Left ventricle myocardium superior (tissue), 1 donor: ENCODE measurements at places on chromosomes 1 and 21. TPM values are rescaled to one million over a fixed set of nuclear protein-coding genes. Genes with fewer than 3 reads are reported as not detected.

DNA sequence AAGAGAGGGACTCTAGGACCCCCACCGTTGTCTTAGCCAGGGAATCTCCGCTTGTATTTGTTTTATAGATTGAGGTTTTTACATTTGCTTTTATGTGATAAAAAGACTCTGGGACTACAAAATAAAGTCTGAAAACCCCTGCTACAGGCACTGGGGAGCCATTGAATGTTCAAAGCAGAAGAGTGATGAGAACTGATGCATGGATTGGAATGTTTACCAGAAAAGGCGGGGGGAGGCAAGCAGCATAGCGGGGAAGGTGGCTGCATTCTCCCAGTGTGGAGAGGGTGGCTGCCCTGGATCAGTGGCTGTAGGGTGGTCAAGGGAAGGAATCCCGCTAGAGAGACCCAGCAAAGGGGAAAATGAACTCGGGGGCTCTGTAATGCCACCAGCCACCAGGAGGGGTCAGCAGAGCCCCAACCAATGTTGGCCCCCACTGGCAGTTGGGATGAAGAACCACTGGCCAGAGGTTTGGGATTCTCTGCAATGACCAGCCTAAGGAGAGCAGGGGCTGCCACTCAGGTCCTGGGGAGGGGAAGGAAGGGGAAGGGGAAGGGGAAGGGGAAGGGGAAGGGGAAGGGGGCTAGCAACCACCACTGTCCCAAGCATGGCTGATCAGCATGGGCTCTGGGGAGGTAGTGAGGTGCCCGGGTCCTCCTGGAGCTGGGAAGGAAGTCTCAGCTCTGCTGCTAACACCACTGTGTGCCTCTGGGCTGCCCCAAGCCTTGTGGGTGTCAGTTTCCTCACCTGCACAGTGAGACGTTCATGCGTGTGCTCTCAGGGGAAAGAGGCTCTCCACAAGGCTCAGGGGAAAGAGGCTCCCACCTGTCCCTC lies 19.2 kb upstream of the PEF1 start:
- peak; percentile 78 for DNase-seq

DNA sequence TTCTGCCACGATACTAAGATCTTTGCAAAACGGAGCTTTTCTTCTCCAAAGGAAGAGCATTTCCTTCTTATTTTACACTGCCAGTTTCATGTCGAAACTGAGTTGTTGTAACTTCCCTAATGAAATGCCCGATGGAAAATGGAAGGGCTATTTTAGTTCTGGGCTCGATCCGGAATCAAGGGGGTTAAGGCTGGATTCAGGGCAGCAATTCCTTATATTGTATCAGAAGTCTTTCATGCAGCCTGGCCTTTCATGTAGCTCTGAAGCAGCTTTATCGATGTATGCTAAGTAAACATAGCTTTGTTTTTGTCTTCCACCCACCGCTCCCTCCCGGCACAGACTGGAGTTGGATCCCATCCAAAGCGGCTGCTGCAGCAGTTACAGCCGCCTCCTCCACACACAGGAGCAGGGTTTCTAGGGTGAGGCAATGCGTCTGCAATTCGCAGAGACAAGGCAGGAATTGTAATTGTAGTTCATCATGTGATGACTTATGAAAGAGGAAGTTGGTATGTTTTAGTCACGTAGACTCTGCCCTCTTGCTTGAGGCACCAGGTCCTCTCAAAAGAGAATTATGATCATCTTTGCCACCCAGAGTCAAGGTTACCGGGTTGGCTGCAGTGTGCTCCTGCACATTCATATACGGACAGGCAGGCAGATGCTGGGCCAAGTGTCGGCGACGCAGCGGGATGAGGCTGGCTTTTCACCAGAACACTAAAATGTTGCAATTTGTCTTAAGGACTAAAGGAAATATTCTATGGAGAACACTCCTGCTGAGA lies 2.6 kb upstream of the IRF2BP2 start:
- peak; percentile 89 for DNase-seq

GRCh38 chr1:96388421-96389310 lies 332.9 kb upstream of the PTBP2 start:
- DNase-seq = no peak

- DNase-seq = no peak
These were observed 34.8 kb downstream of the ANKRD13C start for GRCh38 chr1:70319750-70320149.

DNA sequence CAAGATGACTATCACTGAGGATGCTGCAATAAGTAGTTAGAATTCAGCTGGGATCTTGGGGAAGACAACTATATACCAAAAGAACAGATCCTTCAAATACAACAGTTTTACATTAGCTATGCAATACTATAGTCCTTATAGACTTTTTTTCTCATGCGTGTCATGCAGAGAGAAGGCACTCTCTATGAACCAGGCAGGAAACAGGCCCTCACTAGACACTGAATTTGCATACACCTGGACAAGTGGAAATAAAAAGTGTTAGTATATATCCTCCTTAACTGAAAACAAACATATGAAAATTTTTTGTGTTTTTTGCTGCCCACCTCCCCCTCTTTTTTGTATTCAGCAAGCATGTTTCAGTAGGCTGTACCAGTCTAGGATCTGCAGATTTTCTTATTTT lies 29.9 kb downstream of the TMCO1 start:
- DNase-seq = no peak

DNA sequence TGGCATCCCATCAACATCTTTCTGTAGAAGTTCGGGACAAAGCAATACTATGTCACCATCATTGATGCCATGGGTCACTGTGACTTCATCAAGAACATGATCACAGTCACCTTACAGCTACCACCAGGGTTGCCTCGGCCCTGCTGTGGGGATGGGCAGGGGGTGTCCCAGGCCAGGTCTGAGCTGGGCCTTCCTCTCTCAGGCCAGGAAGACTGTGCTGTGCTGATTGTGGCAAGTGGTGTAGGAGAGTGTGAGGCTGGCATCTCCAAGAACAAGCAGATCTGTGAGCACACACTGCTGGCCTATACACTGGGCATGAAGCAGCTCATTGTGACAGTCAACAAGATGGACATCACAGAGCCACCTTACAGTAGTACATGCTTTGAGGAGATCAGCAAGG lies 20.9 kb upstream of the RPL11 start:
- DNase-seq = no peak

- DNase-seq = no peak
These were observed 90.1 kb downstream of the TLR5 start for GRCh38 chr1:223052931-223053330.

- no peak for DNase-seq
These were observed 181.0 kb upstream of the ARHGEF16 start for GRCh38 chr1:3273447-3273846.

The TMEM82 gene
- total RNA-seq = not detected

- no peak for DNase-seq
These were observed 110.5 kb downstream of the TOMM20 start for GRCh38 chr1:235018161-235018560.

- DNase-seq = no peak
These were observed 36.4 kb downstream of the OLFML2B start for GRCh38 chr1:161987303-161987702.

The DIRAS3 gene
- 9.7 TPM for total RNA-seq

DNA sequence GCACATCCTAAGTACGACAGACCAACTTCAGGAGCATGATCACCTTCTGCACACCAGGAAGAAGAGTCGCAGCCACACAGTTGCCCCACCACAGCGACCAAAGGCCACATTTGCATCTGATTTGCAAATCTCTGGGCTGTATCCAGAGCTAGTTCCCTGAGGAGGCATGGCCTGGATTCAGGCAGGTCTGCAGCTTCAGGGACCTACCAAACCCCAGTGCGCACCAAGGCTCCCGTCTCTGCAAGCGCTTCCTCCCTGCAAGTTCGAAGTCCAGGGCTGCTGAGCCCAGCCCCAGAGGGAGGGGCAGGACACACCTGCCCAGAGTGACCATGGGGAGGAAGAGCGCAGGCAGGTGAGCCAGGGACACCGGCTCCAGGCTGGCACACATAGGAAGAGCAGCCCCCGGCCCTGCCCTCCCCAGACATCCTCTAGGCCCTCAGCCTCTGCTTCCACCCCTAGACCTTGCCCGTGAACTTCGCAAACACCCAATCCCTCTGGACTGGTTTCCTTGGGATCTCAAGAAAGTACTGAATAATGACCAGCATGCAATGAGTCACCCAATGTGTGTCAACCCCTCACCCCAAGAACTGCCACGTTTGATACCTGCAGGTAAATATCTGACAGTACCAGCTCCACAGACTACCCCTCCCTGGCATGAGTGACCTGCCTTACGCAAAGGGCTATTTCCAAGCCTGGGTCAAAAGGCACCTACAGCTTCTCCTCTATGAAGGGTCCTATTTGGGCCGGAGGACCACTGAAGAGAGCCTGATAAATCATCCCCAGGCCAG lies 36.8 kb downstream of the CASZ1 start:
- DNase-seq = no peak

DNA sequence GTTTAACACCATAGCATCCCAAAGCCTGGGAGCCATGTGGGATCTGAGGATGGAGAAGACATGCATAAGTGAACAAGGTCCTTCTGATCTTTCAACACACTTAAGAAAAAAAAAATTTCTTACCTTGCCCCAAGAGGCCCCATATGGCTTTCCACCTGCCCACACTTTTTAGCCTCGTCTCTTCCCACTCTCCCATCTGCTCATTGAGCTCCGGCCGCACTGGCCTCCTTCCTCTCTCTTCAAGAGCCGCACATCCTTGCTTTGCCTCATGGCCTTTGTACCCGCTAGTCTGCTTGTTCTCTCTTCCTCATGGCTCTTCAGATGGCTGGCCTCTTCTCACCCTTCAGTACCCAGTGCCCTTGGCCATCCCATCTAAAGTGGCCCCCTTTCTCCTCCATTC lies 70.2 kb upstream of the PDE4B start:
- DNase-seq = no peak

The NPHS2 gene
- total RNA-seq = not detected

- peak; percentile 86 for DNase-seq
These were observed at the start of gene ATPAF1 for GRCh38 chr1:46667782-46668760. ATPAF1 (minus strand) TSS chr1:46668364; CDS start chr1:46668322, 42 bp downstream.

The KIF21B gene
- 0.45 TPM for total RNA-seq

The OR6K3 gene
- total RNA-seq = not detected

- DNase-seq = no peak
These were observed 3.9 kb upstream of the LEFTY2 start for GRCh38 chr1:225944951-225945350.

The TMEM81 gene
- total RNA-seq = 3.7 TPM

The SETSIP gene
- not detected for total RNA-seq

- DNase-seq = peak; percentile 15
These were observed 22.7 kb upstream of the EDN2 start for GRCh38 chr1:41507110-41507720.

DNA sequence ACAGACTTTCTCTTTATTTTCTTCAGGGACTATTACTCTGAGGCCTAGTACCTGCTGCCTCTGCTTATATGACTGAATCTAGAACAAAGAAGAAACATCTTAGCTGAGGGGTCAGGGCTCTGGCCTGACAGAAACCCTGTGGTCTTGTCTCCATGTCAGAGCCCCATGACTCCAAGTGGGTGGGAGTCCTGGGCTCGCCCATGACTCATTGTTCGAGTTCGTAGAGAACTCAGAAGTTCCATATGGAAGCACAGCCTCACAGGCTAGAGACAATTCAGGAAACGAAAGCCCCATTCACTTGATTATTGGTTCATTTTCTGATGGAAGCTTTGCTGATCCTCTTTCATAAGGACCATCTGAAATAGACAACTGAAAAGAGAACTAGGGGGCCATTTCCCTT lies 73.2 kb downstream of the CD58 start:
- no peak for DNase-seq

- DNase-seq = peak; percentile 81
These were observed 5.1 kb downstream of the TMEM201 start for GRCh38 chr1:9593492-9594465.

The C1orf185 gene
- total RNA-seq = not detected

GRCh38 chr1:2001773-2002411 lies 1.7 kb downstream of the CFAP74 start:
- DNase-seq = no peak

- DNase-seq = no peak
These were observed 10.0 kb downstream of the LAMC1 start for GRCh38 chr1:183033205-183033604.

DNA sequence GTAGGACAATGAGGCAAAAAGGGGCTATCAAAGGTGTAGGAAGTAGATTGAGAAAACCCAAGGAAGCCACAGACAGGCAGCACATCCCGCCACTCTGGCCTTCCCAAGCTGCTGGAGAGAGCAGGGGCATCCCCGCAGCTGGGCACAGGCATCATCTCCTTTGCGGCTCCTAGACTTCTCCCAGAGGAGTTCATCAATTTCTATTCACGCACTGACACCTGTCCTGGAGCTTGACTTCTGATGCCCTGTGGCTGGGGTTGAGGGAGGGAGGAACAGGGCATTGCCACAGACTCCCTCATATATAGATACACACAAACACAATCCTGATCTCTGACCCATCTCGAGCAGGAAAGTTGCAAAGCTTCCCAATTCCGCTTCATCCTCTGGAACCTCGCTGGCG lies 1.9 kb upstream of the TFAP2E start:
- no peak for DNase-seq

DNA sequence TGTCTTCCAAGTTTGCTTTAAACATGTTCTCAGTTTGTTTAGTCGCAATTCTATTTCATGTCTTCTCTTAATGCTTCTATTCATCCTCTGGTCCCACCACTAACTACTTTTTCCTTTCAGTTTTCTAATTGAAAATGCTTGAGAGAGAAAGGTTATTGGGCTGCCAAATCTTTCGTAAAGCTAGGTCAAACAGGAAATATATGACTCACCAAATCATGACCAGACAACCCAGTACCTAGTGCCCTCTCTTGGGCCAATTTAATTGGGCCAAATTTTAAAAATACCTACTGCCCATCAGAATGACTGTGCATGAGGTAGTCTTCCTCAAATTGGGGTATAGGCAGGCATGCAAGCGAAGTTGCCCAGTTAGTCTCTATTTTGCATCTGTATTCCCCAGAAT lies 295.4 kb upstream of the PBX1 start:
- no peak for DNase-seq

- DNase-seq = no peak
These were observed 1.7 kb downstream of the BACE2 start for GRCh38 chr21:41169701-41170100.

GRCh38 chr1:18175530-18176377 lies 68.2 kb downstream of the IGSF21 start:
- DNase-seq = peak; percentile 67

The FCRL5 gene
- 0.17 TPM for total RNA-seq

GRCh38 chr1:21261551-21262292 lies 28.5 kb downstream of the ECE1 start:
- DNase-seq = peak; percentile 77

The PCSK9 gene
- not detected for total RNA-seq

DNA sequence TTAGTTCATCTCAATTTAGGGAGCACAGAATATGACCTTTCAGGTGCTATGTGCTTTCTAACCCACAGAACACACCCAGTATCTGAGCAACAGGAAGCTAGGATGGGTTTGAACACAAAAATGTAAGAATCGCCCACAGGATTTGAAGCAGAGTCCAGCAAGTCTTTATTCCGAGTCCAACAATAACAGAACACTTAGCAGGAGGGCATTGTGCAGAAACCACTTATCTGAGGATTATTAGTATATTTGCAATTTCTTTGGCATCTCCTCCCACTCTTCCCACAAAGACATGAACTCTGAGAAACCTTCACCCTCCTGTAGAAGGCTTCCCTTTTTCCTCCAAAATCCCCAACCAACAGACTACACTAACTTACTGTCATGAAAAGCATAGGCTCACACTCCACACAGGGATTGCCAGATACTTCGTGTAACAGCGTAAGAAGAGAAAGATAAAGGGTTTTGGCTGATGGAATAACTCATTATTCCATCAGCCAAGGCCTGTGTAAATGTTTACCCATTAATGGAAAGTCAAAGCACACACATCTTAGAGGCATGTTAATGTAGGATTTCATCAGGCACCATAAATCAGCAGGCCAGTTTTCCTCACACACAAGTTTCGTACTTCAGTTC lies 16.1 kb downstream of the SIPA1L2 start:
- DNase-seq = no peak
